ENCODE measurements at places on chromosomes 16 and 17.
A peak's percentile ranks its signal among the peaks of the same experiment; 100 is the strongest.

- DNase-seq = no peak
Observed at GRCh38 chr16:47622451-47623176, 161.5 kb downstream of the PHKB start.

GRCh38 chr17:75498726-75499213 is 16.6 kb downstream of the CASKIN2 start:
- DNase-seq = no peak

- DNase-seq = no peak
Observed at GRCh38 chr17:48100591-48101011, 677 bp downstream of the CBX1 start.

DNA sequence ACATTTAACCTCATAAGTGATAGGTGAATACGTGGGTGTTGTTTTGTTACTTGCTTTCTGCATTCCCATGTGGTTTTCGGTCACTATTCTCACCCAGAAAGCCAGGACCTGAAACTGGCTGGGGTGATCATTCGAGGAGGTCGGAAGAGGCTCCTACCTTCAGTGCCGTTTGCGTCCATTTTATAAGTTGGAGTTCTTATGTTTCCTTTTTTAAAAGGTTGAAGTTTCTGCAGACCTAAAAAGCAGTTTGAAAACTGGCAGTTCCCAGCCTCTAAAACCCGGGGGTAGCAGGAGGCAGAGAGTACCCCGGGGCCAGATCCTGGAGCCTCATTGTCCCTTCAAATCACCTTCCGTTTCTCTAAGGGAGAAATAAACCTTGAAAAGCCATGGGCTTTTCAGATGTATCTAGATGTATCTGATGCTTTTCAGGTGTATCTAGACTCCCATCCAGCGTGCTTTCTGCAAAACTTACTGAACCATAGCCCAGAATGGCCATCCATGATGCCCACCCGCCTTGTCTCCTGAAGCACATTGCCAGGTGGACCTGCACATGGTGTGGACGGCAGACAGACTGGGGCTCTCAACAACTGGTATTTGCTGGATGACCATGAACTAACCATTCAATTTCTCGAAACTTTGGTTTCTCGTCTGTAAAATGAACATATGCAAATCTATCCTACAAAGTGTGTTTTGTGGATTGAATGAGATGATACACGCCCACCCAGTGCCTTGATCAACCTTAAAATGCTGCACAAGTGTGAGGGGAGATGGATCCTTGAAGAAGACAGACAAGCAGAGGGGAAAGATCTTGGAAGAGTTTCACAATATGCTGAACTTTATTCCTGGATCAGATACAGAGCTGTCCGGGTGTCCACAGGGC is 1.3 kb downstream of the NLRC5 start:
- DNase-seq = no peak

DNA sequence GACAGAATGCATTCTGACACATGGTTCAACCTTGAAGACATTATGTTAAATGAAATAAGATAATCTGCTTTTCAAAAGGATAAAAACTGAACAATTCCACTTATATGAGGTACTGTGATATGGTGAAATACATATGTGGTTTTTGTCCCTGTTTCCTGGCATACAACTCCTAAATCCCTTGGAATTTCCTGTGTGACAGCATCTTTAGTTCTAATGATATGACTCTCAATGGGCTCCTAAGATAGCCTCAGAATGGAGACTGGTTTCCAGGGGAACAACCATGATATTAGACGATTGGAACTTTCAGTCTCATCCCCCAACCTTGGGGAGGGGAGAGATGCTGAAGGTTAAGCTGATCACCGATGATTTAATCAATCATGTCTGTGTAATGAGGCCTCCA is 37.7 kb upstream of the PHLPP2 start:
- no peak for DNase-seq

- DNase-seq = no peak
Observed at GRCh38 chr16:85502357-85502756, 110.8 kb upstream of the GSE1 start.

DNA sequence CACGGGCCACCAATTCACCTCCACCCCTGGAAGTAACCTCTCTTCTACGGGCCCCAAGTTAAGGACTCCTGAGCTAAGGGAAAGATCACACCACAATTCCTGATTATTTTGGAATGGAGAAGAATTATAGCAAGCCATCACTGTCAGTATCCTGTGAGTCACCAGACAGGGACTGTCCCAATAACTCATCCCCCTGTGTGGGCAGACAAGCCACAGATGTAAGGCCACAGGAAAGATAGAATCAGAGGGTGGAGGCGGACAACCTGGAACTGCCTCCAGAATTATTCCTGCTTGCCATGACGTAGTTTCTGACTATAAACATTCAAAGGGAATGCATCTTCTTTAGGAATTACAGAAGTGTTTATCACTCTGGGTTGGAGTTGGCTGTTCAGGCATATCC is 5.8 kb upstream of the MYO1D start:
- DNase-seq = no peak

DNA sequence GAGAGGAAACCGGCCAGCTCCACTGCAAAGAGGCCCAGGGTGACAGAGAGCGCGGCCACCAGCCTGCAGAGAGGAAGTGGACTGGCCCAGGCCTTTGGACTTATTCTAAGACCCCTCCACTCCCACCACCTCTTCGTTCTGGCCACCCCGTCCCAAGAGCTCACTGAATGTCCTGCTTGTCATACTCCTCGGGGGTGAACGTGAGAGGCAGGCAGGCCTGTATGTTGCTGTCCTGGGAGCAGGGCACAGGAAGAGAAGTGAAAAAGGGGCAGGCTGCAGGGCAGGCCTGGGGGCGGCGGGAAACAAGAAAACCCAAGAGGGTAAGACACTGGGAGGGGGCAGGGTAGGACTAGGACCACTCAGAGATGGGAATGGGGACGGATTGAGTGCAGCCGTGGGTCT is 384 bp downstream of the TMEM107 start:
- no peak for DNase-seq

GRCh38 chr17:80858301-80859001 is 133.2 kb upstream of the CHMP6 start:
- DNase-seq = no peak

DNA sequence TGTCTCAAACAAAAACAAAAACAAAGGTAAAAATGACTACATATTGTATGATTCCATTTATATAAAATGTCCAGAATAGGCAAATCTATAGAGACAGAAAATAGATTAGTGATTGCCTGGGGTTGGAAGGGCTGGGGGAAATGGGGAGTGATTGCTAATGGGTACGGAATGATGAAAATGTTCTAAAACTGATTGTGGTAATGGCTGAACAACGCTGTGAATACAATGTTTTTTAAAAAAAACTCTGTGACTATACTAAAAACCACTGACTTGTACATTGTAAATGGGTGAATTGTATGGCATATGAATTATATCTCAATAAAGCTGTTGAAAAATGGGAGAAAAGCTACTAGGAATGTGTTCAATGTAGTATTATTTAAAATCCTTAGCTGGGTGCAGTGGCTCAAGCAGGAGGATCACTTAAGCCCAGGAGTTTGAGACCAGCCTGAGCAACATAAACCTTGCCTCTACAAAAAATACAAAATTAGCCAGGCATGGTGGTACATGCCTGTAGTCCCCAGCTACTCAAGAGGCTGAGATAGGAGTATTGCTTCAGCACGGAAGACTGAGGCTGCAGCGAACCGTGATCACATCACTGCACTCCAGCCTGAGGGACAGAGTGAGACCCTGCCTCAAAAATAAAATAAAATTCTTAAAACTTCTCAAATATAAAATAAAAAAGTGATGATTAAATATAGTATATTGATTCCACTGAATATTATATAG is 47.9 kb downstream of the TOM1L2 start:
- no peak for DNase-seq

GRCh38 chr17:81667754-81668153 is 1.2 kb downstream of the CCDC137 start:
- DNase-seq = peak; percentile 50

DNA sequence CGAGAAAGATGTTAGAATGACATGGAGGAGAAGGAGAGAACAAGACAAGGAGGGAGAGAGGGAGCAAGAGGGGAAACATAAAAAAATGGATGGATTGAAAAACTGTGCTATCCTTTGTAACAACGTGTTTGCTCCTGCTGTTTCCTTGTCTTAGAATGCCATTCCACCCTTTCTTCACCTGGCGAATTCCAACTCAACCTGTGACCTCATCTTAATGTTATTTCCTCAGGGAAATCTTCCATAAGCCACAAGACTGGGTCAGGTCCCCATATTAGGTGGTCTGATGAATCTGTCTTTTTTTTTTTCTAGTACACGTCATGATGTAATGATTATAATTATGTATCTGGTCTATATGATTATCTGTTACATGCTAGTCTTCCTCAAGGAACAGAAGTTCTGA is 195.0 kb upstream of the MAF start:
- DNase-seq = no peak

Measured in hematopoietic multipotent progenitor cell treated with erythropoietin and hydrocortisone succinate and interleukin-3 and kit ligand, for 8 days (in vitro differentiated cells).